MM.1S (cell line): ENCODE measurements at places on chromosomes 5 and 9.

GRCh38 chr9:136854113-136854841 lies 2.1 kb downstream of the MAMDC4 start:
- H3K36me3 ChIP-seq, result no peaks in the 10 kb centered on the region
- no peak overlapping the region for H3K4me3 ChIP-seq
- no peak overlapping the region for H3K27ac ChIP-seq
- H3K4me1 ChIP-seq, result 0 out of 2 replicates have a peak, but pooled peaks cover 6% of the 10 kb centered on the region

- H3K4me3 ChIP-seq, result no peak overlapping the region
- no peak for DNase-seq
- no peak overlapping the region for H3K27ac ChIP-seq
- no peaks in the 10 kb centered on the region for H3K4me1 ChIP-seq
- no peaks in the 10 kb centered on the region for H3K27me3 ChIP-seq
Observed at GRCh38 chr9:92589923-92590322, 54.1 kb upstream of the ECM2 start.

GRCh38 chr9:129752900-129753729 lies at the start of gene PTGES:
Gene PTGES, minus strand, starts transcription at chr9:129753042. Its CDS starts 30 bp downstream, at chr9:129753012.
- H3K27ac ChIP-seq, result no peak within 1 kb of the TSS
- H3K27me3 ChIP-seq, result peaks cover 85% of the 10 kb centered on the region
- no peaks in the 10 kb centered on the region for H3K36me3 ChIP-seq
- DNase-seq, result peak; percentile 27

GRCh38 chr9:120212153-120212852 lies 367.7 kb downstream of the CDK5RAP2 start:
- no peak overlapping the region for H3K4me3 ChIP-seq
- H3K36me3 ChIP-seq, result no peaks in the 10 kb centered on the region
- no peak for DNase-seq
- H3K27ac ChIP-seq, result no peak overlapping the region

DNA sequence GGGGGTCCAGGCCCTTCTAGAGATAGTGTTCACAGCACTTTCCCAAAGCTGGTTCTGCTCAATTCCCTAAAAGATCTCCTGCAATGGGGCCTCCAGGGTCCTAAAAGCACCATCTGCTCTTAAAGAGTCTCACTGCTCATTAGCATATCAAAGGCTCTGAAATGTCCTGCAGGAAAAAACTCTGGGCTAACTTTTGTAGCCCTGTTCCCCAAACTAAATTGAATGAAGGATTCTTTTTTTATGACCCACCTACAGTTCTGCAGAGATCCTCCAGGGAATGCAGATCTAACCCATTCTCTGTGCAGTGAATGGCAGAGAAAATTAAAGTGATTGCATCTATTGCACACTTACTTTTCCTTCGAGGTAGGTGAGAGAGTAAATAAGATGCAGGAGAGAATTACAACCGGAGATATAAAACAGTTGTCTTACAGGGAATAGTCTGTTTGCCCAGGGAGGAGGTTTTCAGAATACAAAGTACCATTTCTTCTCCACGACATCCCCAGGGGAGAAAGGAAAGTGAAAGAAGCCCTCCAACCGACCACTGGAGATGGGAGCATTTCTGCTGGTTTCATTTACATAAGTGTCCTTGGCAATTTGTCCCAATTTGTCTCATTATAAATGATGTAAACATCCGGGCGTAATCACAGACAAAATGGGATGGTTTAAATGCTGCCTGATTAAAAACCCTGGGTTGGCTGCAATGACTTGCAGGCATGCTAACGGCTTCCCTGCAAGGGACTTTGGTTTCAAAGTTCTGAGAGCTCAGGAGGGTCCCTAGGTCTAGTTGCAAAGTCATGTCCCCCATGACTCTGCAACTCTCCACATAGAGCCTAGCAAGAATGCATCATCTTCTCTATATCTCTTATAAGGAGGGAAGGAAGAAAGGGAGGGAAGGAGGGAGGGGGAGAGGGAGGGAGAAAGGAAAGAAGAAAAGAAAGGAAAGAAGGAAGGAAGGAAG lies 114.0 kb downstream of the KCNIP1 start:
- no peak overlapping the region for H3K27ac ChIP-seq
- no peaks in the 10 kb centered on the region for H3K36me3 ChIP-seq
- DNase-seq, result no peak
- H3K4me1 ChIP-seq, result no peaks in the 10 kb centered on the region

DNA sequence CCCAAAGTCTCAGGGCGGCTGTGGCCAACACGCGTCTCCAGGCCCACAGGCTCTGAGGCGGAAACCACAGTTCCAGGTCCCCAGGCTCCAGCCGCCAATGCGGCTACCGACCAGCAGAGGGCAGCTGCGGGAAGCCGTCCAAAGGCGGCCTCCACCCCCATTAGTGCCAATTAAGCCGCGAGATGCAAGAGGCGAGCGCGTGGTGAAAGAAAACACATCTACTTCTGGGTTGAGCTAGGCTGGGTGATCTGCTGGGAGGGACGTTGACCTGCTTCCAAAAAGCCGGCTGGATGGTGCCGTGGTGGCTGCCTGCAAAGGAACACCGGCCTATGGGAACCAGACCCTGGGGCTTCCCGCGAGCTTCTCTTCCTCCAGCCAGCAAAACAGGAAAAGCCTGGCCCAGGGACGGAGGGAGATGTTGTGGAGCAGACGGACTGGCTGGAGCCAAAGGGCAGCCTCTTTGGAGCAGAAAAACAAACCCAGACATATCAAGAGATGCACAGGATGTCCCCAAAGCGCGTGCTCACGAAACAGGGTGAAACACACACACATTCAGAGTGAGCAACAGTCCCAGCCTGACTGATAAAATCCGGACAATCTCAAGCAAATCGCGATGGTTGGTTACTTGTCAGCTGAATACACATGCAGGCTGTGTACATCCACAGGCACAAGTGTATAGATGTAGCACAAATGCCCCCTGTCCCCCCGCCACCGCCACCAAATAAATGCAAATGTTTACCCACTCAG lies 187.1 kb upstream of the BRINP1 start:
- H3K27ac ChIP-seq, result no peak overlapping the region
- no peaks in the 10 kb centered on the region for H3K36me3 ChIP-seq
- no peak overlapping the region for H3K4me3 ChIP-seq
- H3K27me3 ChIP-seq, result no peaks in the 10 kb centered on the region
- no peaks in the 10 kb centered on the region for H3K4me1 ChIP-seq

DNA sequence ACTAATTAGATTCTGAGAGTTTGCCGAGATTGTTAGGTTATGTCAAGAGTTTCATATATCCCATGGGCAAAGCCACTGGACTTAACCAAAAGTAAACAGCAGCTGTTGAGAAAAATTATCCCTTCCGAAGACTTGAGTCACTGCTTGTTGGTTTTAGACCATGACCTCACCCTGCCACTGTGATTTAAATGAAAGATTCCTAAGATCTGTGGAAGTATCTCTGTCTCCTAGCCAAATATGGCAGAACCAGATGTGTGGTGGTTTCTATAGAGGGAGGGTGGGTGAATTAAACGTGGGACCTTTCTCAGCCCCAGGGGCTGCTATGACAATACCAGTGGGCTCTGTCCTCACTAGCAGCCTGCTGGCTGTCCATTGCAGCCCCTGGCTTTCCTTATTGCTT lies 19.3 kb downstream of the DMRT3 start:
- H3K36me3 ChIP-seq, result no peaks in the 10 kb centered on the region
- H3K4me1 ChIP-seq, result peaks cover 18% of the 10 kb centered on the region
- H3K27me3 ChIP-seq, result no peaks in the 10 kb centered on the region
- no peak overlapping the region for H3K4me3 ChIP-seq
- no peak overlapping the region for H3K27ac ChIP-seq

DNA sequence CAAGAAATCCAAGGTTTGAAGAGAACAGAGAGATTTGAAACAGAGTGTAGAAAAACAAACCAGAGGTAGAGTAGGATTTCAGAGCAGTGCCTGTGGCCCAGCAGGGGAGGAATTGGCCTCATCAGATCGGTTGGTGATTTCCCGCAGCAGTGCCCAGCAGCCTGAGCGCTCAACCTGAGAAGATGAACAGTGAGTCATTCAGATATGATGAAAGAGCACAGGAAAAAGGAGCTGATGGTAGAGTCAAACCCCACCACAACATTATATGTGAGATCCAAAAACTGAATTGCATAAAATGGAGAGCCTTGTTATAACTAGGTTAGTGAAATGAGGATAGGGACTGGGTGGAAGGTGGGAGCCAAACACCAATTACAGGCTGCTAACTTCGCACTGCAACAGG lies 248.9 kb downstream of the PIK3R1 start:
- DNase-seq, result no peak
- no peaks in the 10 kb centered on the region for H3K4me1 ChIP-seq
- no peak overlapping the region for H3K27ac ChIP-seq
- H3K27me3 ChIP-seq, result no peaks in the 10 kb centered on the region
- H3K36me3 ChIP-seq, result no peaks in the 10 kb centered on the region
- H3K4me3 ChIP-seq, result no peak overlapping the region

DNA sequence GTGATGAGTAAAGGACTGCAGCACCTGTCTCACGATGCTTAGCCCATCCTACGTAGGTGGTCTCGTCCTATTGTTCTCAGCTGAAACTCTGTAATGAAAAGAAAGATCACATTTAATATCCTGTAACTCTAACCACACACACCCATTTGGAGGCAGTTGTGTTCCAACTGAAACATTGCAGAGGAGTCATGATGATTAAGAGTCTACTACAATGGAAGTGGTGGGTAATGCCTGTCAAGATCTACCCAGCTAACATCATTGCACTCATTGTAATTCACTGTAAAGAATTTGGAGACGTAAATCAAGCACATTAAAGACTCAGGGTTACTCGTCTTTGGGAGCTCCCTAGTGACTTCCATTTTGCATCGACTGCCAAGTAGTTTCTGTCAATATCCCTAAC lies 106.0 kb upstream of the PTPN3 start:
- DNase-seq, result no peak
- H3K36me3 ChIP-seq, result no peaks in the 10 kb centered on the region
- no peaks in the 10 kb centered on the region for H3K4me1 ChIP-seq
- H3K4me3 ChIP-seq, result no peak overlapping the region
- H3K27me3 ChIP-seq, result no peaks in the 10 kb centered on the region
- H3K27ac ChIP-seq, result no peak overlapping the region

DNA sequence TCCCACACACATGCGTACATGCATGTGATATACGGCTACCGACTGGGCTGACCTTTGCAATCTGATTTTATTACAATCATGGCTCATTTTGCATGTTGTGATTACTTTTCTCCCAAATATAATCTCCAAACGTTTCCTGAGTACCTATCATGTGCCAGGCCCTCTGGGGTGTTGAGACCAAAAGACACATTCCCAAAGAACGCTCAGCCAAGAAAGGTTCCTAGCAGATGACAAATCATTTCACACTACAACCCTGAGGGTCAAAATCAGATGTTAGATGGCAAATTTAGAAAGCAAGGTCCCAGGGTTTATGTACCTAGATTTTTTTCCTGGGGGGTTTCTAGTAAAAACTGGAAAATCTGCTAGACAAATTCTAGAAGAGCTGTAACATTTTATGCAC lies 32.4 kb upstream of the SLC25A51 start:
- no peak overlapping the region for H3K27ac ChIP-seq
- no peaks in the 10 kb centered on the region for H3K27me3 ChIP-seq
- H3K4me1 ChIP-seq, result no peaks in the 10 kb centered on the region
- H3K36me3 ChIP-seq, result no peaks in the 10 kb centered on the region
- no peak overlapping the region for H3K4me3 ChIP-seq

DNA sequence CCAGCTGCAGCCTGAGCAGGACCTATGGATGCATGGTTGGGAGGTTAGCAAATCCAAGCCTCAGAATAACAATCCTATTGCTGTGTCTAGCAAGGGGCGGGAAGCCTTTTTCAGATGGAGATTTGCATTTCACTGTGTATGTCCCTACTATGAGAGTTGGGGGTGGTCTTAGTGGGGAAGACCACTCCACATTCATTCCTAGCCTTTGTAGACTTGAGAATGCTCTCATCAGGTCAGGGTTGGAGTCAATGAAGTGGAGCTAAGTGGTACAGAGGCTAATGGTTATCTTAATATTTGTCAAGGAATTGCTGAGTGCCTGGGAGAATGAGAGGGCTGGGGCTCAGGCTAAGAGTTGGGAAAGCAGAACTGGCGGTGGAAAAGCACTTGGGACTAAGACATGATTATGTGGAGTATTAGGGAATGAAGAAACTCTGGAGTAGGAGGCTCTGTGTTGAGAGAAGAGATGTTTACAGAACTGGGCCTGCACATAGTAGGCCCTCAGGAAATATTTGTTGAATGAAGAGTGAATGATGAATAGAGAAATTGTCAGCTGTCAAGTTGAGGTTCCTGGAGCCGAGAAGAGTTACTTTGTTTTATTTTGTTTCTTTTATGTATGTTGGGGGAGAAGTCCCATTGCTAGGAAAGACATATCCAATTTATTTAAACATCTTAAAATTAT lies 175.5 kb upstream of the SPRY4 start:
- no peaks in the 10 kb centered on the region for H3K4me1 ChIP-seq
- H3K27ac ChIP-seq, result no peak overlapping the region
- H3K4me3 ChIP-seq, result no peak overlapping the region
- no peak for DNase-seq

DNA sequence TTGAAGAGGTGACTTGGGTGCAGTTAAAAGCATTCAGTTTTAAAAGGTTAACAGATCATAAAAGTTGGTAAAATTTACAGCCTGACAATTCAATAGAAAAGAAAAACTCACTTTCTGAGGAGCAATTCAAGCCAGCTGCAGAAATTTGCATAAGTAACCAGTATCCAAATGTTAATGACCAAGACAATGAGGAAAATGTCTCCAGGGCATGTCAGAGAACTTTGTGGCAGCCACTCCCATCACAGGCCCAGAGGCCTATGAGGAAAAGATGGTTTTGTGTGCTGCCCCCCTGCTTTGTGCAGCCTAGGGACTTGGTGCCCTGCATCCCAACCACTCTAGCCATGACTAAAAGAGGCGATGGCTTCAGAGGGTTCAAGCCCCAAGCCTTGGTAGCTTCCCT lies 1406.5 kb upstream of the ACO1 start:
- no peaks in the 10 kb centered on the region for H3K4me1 ChIP-seq
- H3K4me3 ChIP-seq, result no peak overlapping the region
- H3K27me3 ChIP-seq, result no peaks in the 10 kb centered on the region
- DNase-seq, result no peak
- no peak overlapping the region for H3K27ac ChIP-seq

- H3K27ac ChIP-seq, result no peak overlapping the region
- no peaks in the 10 kb centered on the region; the same call in 1 of the 2 replicates for H3K4me1 ChIP-seq
- peak overlapping the region; percentile 19; the same call in 1 of the 2 replicates for H3K4me3 ChIP-seq
Observed at GRCh38 chr5:1380011-1380817, 35.3 kb upstream of the CLPTM1L start.

GRCh38 chr9:95516221-95516733 lies 494 bp downstream of the PTCH1 start:
- peak overlapping the region; percentile 17; the same call in 1 of the 2 replicates for H3K27ac ChIP-seq
- H3K4me3 ChIP-seq, result peak overlapping the region; percentile 77
- peak; percentile 20 for DNase-seq
- H3K36me3 ChIP-seq, result no peaks in the 10 kb centered on the region

DNA sequence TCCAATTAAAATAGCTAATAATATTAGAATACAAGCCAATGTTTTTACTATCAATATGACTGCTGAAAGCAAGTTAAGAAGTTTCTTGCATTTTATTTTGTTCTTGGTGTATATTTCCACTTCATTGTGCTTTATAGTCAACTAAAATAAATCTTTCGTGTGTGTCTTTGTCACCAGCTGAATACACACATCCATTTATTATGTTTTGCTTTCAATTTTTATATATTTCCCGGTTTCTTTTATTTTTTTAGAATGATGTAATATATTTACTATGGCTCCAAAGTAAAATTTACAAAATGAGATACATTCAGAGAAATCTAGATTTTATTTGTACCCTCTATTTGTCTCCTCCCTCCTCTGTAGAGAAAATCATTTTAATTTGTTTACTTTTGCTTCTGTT lies 495.9 kb upstream of the PAPPA start:
- DNase-seq, result no peak
- H3K36me3 ChIP-seq, result no peaks in the 10 kb centered on the region
- no peak overlapping the region for H3K27ac ChIP-seq
- no peaks in the 10 kb centered on the region for H3K27me3 ChIP-seq

- H3K4me1 ChIP-seq, result no peaks in the 10 kb centered on the region
- no peak for DNase-seq
- no peaks in the 10 kb centered on the region for H3K27me3 ChIP-seq
- no peak overlapping the region for H3K4me3 ChIP-seq
Observed at GRCh38 chr9:105065098-105066088, 137.4 kb upstream of the ABCA1 start.
